ENCODE measurements at places on chromosomes 4 and X. TPM values are rescaled to one million over a fixed set of nuclear protein-coding genes. Genes with fewer than 3 reads are reported as not detected.

DNA sequence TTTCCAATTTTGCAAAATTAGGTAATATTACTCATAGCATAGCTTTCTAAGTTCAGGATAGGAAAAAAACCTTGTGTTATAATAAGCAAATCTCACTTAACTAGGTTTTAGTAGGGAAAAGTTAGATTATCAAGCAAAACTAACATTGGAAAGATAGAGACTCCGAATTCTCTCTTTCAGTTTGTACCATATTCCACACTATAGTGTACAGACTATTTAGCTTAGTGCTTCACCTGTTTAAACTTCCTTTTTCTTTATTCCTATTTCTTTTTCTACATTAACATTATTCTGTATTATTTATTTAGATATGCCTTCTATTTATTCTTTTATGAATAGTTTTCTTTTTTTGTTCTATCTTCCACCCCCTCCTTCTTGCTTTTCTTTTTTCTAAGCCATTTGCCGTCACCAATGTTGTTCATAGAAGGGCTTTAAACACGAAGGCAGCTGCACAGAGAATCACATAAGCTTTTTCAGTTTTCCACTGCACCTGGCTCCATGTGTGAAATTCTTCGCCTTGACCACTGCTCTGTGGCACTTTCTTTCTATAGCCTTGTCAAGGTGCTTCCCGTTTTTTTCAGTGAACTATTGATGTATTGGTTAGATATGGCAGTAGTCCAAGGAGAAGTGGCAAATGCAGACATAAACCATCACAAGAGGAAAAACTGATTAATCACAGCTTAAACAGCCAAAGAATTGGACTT is 8.5 kb downstream of the PCDH10 start:
- no peaks in the 10 kb centered on the region for H3K36me3 ChIP-seq
- no peaks in the 10 kb centered on the region for H3K4me1 ChIP-seq
- peaks cover under 1% of the 10 kb centered on the region for H3K27me3 ChIP-seq
- no peak overlapping the region for H3K27ac ChIP-seq
- no peak overlapping the region for H3K4me3 ChIP-seq
- DNase-seq: no peak

- no peak overlapping the region for H3K27ac ChIP-seq
- no peaks in the 10 kb centered on the region for H3K27me3 ChIP-seq
- peaks cover 10% of the 10 kb centered on the region for H3K4me1 ChIP-seq
- no peak overlapping the region for H3K4me3 ChIP-seq
- DNase-seq: no peak
Measured at GRCh38 chr4:138909587-138909986, 106.0 kb upstream of the NOCT start.

DNA sequence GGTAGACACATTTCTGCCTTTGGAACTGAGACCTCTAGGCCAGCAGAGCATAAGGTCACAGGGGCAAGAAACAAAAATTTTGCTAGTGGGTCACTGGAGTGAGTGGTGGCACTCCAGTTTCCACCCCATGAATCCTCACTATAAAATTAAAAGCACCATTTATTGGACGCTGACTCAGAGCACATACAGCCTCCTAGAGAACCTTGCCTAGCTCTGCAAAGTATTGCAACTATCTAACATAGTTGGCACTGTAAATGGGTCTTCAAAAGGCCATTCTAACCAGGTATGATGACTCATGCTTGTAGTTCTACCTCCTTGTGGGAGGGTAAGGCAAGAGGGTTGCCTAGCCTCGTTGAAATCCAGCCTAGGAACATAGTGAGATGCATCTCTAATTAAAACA is 25.1 kb downstream of the RRAGB start:
- no peaks in the 10 kb centered on the region for H3K4me1 ChIP-seq
- H3K27me3 ChIP-seq: no peaks in the 10 kb centered on the region
- H3K36me3 ChIP-seq: peaks cover 4% of the 10 kb centered on the region

GRCh38 chr4:11831739-11832138 is 403.0 kb upstream of the HS3ST1 start:
- no peak for DNase-seq
- H3K27me3 ChIP-seq: no peaks in the 10 kb centered on the region
- no peak overlapping the region for H3K27ac ChIP-seq
- no peaks in the 10 kb centered on the region for H3K36me3 ChIP-seq
- H3K4me3 ChIP-seq: no peak overlapping the region

GRCh38 chr4:183721207-183722081 is 62.4 kb downstream of the TRAPPC11 start:
- no peak overlapping the region for H3K4me3 ChIP-seq
- peaks cover 4% of the 10 kb centered on the region for H3K4me1 ChIP-seq
- no peak overlapping the region for H3K27ac ChIP-seq
- no peaks in the 10 kb centered on the region for H3K27me3 ChIP-seq
- H3K36me3 ChIP-seq: no peaks in the 10 kb centered on the region

- H3K27ac ChIP-seq: no peak overlapping the region
- no peaks in the 10 kb centered on the region for H3K4me1 ChIP-seq
- no peak overlapping the region for H3K4me3 ChIP-seq
- no peak for DNase-seq
Measured at GRCh38 chr4:4533461-4534169, 8.2 kb downstream of the STX18 start.

GRCh38 chr4:42216664-42217063 is 64.2 kb upstream of the BEND4 start:
- no peak overlapping the region for H3K4me3 ChIP-seq
- DNase-seq: no peak
- H3K36me3 ChIP-seq: no peaks in the 10 kb centered on the region
- H3K27me3 ChIP-seq: no peaks in the 10 kb centered on the region
- no peaks in the 10 kb centered on the region for H3K4me1 ChIP-seq

- H3K4me1 ChIP-seq: no peaks in the 10 kb centered on the region
- no peak overlapping the region for H3K27ac ChIP-seq
- H3K4me3 ChIP-seq: no peak overlapping the region
- H3K27me3 ChIP-seq: no peaks in the 10 kb centered on the region
- H3K36me3 ChIP-seq: no peaks in the 10 kb centered on the region
Measured at GRCh38 chr4:174669270-174669669, 147.0 kb upstream of the HPGD start.

GRCh38 chr4:100017637-100018310 is 67.7 kb upstream of the H2AZ1 start:
- no peaks in the 10 kb centered on the region for H3K36me3 ChIP-seq
- H3K27me3 ChIP-seq: no peaks in the 10 kb centered on the region
- H3K4me3 ChIP-seq: no peak overlapping the region
- H3K4me1 ChIP-seq: no peaks in the 10 kb centered on the region
- DNase-seq: no peak
- H3K27ac ChIP-seq: no peak overlapping the region

GRCh38 chr4:177107288-177107921 is 202.3 kb upstream of the NEIL3 start:
- no peaks in the 10 kb centered on the region for H3K4me1 ChIP-seq
- H3K4me3 ChIP-seq: no peak overlapping the region
- no peaks in the 10 kb centered on the region for H3K36me3 ChIP-seq
- no peak overlapping the region for H3K27ac ChIP-seq
- no peak for DNase-seq
- no peaks in the 10 kb centered on the region for H3K27me3 ChIP-seq

MGARP gene
- 0.35 TPM for polyA plus RNA-seq

DCHS2 gene
- polyA plus RNA-seq: not detected

- no peaks in the 10 kb centered on the region for H3K4me1 ChIP-seq
- no peaks in the 10 kb centered on the region for H3K36me3 ChIP-seq
- no peak overlapping the region for H3K4me3 ChIP-seq
- no peaks in the 10 kb centered on the region for H3K27me3 ChIP-seq
Measured at GRCh38 chr4:156677131-156677531, 294.5 kb downstream of the PDGFC start.

- no peak overlapping the region for H3K27ac ChIP-seq
- no peak overlapping the region for H3K4me3 ChIP-seq
- H3K27me3 ChIP-seq: no peaks in the 10 kb centered on the region
- H3K4me1 ChIP-seq: no peaks in the 10 kb centered on the region
- no peak for DNase-seq
Measured at GRCh38 chr4:183185018-183185417, 86.0 kb downstream of the WWC2 start.

DNA sequence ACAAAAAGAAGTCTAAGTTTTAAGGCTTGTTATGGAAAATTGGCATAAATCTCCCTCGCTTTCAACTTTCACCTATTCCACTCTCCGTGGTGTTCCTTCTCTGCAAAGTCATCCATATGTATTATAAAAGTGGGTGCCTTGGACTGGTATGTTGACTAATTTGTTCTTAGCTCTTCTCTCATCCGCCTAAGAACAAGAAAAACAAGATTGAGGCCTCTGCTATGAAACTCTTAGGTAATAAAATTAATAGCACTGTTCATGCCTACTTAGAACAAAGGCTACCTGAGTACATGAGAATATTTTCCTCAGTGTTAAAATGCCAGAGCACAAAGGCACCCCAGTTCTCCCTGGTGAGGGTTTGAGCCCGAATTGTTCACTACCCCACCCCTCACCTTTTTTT is 1.3 kb downstream of the CNGA1 start:
- H3K27ac ChIP-seq: peak overlapping the region; percentile 14
- no peaks in the 10 kb centered on the region for H3K4me1 ChIP-seq
- peak; percentile 76 for DNase-seq
- H3K4me3 ChIP-seq: peak overlapping the region; percentile 56

GRCh38 chr4:72207196-72207595 is 175.4 kb downstream of the NPFFR2 start:
- H3K4me3 ChIP-seq: no peak overlapping the region
- H3K36me3 ChIP-seq: no peaks in the 10 kb centered on the region
- no peaks in the 10 kb centered on the region for H3K4me1 ChIP-seq
- H3K27me3 ChIP-seq: no peaks in the 10 kb centered on the region

DNA sequence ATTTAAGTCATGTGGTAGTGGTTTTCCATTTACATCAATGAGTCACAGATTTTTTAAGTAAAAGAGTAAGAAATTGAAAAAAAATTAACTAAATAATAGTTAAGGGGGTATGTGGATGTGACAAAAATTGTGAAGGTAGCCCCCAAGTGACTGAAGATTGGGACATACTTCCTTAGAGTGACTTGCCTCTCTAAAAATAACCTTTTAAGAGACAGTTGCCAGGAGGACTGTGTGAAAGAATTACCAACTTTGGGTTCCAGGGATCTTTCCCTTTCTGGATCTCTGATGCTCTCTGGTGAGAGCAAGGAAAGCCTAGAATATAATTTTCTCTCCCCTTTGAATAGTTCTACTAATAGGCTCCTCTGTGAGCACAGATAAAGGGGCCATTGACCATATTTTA is 42.7 kb downstream of the NHSL2 start:
- no peak for DNase-seq
- no peak overlapping the region for H3K4me3 ChIP-seq
- H3K27me3 ChIP-seq: no peaks in the 10 kb centered on the region
- H3K4me1 ChIP-seq: no peaks in the 10 kb centered on the region

SLC4A4 gene
- polyA plus RNA-seq: 17.4 TPM

DNA sequence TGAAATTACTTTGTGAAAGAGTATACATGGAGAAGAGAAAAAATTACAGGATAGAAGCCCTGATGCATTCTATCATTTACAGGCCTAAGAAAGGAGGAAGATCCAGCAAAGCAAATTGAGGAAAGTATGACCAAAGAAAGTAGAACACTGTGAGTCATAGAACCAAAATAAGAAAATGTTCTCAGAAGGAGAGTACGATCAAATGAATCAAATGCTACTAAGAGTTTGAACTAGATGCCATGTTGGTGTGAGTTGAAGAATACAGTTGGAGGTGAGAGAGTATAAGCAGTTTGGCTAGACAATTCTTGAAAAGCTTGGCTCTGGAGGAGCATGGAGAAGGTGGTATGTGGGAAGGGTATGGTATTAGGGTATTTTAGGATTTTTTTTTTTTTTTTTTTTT is 161.8 kb downstream of the RPA4 start:
- no peak for DNase-seq
- H3K27ac ChIP-seq: no peak overlapping the region
- H3K4me1 ChIP-seq: no peaks in the 10 kb centered on the region
- H3K27me3 ChIP-seq: no peaks in the 10 kb centered on the region

AKAP4 gene
- polyA plus RNA-seq: not detected

FHIP1A gene
- 0.81 TPM for polyA plus RNA-seq

GRPR gene
- polyA plus RNA-seq: not detected

CLIC2 gene
- polyA plus RNA-seq: 5.2 TPM

- no peak overlapping the region for H3K27ac ChIP-seq
- no peak overlapping the region for H3K4me3 ChIP-seq
- H3K36me3 ChIP-seq: no peaks in the 10 kb centered on the region
- H3K27me3 ChIP-seq: no peaks in the 10 kb centered on the region
Measured at GRCh38 chrX:69119122-69119521, 46.1 kb downstream of the PJA1 start.

GRCh38 chr4:184293552-184293951 is 75.9 kb upstream of the ENPP6 start:
- no peaks in the 10 kb centered on the region for H3K36me3 ChIP-seq
- peak overlapping the region; percentile 18 for H3K27ac ChIP-seq
- no peaks in the 10 kb centered on the region for H3K27me3 ChIP-seq
- H3K4me1 ChIP-seq: no peaks in the 10 kb centered on the region
- no peak overlapping the region for H3K4me3 ChIP-seq

TENM3 gene
- 0.45 TPM for polyA plus RNA-seq

- no peak overlapping the region for H3K4me3 ChIP-seq
- H3K27ac ChIP-seq: no peak overlapping the region
- H3K27me3 ChIP-seq: no peaks in the 10 kb centered on the region
- no peak for DNase-seq
- H3K4me1 ChIP-seq: no peaks in the 10 kb centered on the region
Measured at GRCh38 chrX:5306654-5307121, 922.0 kb downstream of the NLGN4X start.

- H3K4me3 ChIP-seq: no peak overlapping the region
- H3K36me3 ChIP-seq: no peaks in the 10 kb centered on the region
Measured at GRCh38 chr4:182111586-182111985, 131.6 kb upstream of the TENM3 start.

PFKFB1 gene
- 0.41 TPM for polyA plus RNA-seq

DNA sequence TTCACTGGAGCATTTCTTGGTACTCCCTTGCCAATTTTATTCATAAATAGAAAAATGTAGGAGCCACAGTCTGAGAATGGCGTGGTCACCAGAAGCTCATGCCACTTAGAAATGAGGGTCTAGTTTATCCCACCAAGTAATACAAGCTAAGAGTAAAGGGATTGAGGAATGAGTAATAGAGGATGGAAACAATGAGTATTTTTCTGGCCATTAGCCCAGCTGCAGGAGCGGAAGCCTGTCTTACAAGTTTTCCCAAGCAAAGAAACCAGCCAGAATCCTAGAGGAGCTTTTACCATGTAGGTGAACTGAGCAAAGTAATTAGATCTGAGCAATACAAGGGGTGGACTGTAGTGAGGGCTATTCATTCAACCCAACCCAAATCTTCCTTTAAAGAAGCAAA is 160.7 kb upstream of the NPY2R start:
- H3K27me3 ChIP-seq: no peaks in the 10 kb centered on the region
- no peak overlapping the region for H3K27ac ChIP-seq
- no peaks in the 10 kb centered on the region for H3K4me1 ChIP-seq
- no peaks in the 10 kb centered on the region for H3K36me3 ChIP-seq
- DNase-seq: no peak

HERC5 gene
- polyA plus RNA-seq: 4.3 TPM

DNA sequence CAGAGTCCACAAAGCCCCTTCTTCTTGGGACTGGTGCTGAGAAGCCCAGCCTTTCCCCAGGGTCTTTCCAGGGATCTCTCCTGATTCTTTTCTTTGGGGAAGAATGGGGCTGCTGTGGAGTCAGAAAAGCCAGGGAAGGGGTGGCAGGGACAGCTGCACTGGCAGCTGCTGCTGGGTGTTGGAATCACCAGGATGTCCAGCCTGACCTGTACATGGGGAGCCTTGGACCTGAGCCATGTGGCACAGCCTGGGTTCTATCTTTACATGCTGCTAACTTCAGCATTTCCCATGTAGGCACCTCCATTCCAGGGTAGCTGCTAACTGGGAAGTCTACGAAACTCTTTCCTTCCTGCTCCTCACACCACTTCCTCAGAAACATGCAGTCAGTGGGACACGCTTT is 36.0 kb downstream of the MED28 start:
- DNase-seq: no peak
- no peaks in the 10 kb centered on the region for H3K27me3 ChIP-seq
- H3K27ac ChIP-seq: no peak overlapping the region

GRCh38 chr4:75745161-75745560 is 20.8 kb downstream of the USO1 start:
- H3K4me1 ChIP-seq: no peaks in the 10 kb centered on the region
- peaks cover 3% of the 10 kb centered on the region for H3K36me3 ChIP-seq

NLGN4X gene
- polyA plus RNA-seq: not detected

Data from small intestine (tissue), 16 donors.